HT1080 (cell line): ENCODE measurements at places on chromosomes 11 and 22. TPM values are rescaled to one million over a fixed set of nuclear protein-coding genes. Genes with fewer than 3 reads are reported as not detected.

The SLC7A4 gene
- total RNA-seq = not detected in 2 replicates

The OR6T1 gene
- not detected in 2 replicates for total RNA-seq

The OR52A1 gene
- not detected in 2 replicates for total RNA-seq

The C1QTNF5 gene
- total RNA-seq = 0.96 and 1.8 TPM in 2 replicates

The KRTAP5-8 gene
- not detected in 2 replicates for total RNA-seq

The GUCY1A2 gene
- 0.27 and 0.84 TPM in 2 replicates for total RNA-seq

The RFPL3 gene
- not detected in 2 replicates for total RNA-seq

The OR52R1 gene
- not detected in 2 replicates for total RNA-seq

The OR52N4 gene
- total RNA-seq = not detected in 2 replicates

The MYBPC3 gene
- total RNA-seq = not detected in 2 replicates

The GPR83 gene
- total RNA-seq = 0.05 TPM in 1 of 2 replicates, not detected in the other

The C11orf91 gene
- 0.11 and 1.2 TPM in 2 replicates for total RNA-seq

The CARD10 gene
- total RNA-seq = 22.4 and 25.4 TPM in 2 replicates

The MS4A6E gene
- total RNA-seq = not detected in 2 replicates

The OR5F1 gene
- not detected in 2 replicates for total RNA-seq

GRCh38 chr11:43267856-43268580 lies 43.8 kb upstream of the API5 start:
- DNase-seq = no peak

- DNase-seq = no peak
These were observed 15.7 kb downstream of the MN1 start for GRCh38 chr22:27785831-27786230.

DNA sequence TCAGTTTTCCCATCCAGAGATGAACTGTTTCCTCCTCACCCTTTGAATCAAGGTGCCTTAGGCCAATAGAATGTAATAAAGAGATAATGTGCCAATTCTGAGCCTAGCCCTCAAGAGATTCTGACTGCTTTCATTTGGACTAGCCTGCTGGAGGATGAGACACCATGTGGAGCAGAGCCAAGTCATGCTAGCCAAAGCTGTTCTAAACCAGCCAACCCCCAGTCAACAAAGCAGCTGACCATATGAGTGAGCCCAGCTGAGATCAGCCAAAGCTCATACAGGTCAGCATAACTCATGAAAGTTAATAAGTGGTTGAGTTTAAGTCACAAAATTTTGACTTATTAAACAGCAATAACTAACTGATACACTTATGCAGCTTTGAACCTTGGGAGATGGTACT lies 66.7 kb upstream of the DBX1 start:
- DNase-seq = peak; percentile 27

DNA sequence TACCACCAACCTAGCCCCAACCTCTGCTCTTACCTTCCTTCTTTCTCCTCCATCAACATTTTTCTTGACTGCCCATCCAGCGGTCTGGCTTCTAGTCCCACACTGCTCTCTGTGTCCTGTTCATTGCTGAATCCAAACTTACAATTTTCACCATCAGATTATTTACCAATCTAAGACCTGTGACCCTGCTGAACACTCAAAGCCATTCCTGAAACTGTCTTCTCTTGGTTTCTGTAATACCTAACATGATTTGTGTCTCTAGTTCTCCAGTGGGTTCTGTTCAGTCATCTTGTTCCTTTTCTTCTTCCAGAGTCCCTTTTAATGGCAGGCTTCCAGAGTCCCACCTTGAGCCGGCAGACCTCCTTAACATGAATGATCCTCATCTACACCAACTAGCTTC lies 24.1 kb downstream of the RRAS2 start:
- no peak for DNase-seq

- no peak for DNase-seq
These were observed 234.4 kb upstream of the MTNR1B start for GRCh38 chr11:92735039-92735438.

GRCh38 chr11:128391811-128392210 lies 195.5 kb downstream of the ETS1 start:
- no peak for DNase-seq

- peak; percentile 70 for DNase-seq
These were observed 7.4 kb downstream of the ETS1 start for GRCh38 chr11:128579798-128580504.

DNA sequence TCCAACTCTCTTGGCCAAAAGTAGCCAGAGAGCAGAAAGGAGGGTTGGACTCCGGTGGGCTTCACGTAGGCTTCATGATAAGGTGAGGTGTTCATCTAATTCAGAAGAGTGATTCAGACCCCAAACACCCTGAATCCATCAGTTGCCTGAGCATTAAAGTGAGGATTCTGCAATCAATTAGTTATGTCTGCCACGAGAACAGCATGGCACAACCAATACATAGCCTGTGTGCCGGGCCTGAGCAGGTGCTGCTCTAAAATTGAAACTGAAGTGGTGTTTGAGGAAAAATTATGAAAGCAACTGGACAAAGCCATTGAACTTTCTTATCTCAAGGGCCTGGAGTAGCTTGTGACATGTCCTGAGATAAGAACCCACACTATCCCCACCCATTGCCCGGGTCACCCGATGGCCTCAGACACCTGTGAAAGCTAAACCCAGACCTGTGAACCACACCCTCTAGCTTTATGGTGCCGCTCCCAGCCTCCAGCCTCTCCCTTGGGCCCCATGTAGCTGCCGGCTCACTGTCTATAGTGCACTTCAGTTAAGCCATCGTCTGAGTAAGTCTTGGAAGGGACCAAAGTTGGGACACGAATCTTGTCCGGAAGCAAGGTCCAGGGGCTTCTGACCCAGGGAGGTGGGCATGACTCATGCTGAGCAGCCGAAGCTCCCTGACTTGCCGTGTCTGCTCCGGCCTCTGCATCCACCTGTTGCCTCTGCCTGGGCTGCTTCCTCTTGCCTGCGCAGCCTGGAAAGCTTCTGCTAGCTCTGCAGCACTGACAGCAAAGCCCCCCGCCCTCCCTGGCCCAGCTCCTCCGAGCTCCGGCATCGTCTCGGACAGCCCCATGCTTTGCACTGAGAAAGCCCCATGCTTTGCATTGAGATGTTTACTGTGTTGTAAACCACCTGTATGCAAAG lies 5.7 kb upstream of the MYEOV start:
- no peak for DNase-seq

DNA sequence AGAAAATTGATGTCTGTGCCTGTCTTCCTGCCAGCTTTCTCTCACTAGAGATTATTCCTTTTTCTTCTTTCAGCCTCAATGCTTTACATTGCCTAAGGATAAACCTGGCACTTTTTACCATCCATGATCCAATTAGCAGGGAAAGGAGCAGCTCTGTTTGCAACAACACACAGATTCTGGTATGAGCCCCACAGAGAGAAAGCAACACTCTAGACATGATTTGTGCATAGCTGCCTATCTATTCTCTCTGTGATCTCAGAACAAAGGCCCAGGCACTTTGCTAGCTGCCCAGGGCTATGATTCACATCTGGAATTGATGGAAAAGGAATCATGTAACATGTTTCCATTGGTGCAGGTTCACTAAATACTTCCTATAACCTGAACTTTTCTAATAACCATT lies 685.0 kb downstream of the ETS1 start:
- DNase-seq = no peak

DNA sequence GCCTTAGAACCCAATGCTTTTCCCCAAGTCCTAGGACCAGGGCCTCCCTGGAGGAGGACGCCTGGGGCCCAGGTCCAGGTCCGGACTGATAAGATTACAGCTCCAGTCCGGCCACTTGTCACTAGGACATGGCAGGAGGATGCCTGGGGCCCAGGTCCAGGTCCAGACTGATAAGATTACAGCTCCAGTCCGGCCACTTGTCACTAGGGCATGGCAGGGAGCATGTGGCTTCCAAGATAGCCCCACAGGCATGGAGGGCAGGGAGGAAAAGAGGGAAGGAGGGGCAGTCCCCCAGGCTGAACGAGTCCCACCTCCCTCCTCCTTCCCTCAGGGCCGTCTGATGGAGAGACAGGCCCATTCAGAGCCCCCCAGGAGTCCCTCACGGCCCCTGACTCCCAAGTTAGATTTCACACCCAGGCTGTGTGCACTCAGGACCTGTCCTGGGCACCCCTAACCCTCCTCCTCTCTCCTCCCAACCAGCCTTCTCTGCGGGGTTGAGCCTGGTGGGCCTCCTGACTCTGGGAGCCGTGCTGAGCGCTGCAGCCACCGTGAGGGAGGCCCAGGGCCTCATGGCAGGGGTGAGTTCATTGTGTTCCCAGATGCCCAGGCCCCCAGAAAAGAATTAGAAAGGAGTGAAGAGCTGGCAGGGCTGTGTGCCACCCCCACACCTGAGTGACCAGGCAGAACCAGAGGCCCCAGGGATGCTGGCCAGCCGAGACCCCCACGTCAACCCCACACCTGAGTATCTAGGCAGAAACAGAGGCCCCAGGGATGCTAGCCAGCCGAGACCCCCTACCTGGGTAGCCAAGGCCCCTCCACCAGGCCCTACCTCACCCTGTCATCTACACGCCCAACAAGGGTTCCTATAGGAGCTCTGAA lies 2.1 kb downstream of the TSPAN32 start:
- no peak for DNase-seq

DNA sequence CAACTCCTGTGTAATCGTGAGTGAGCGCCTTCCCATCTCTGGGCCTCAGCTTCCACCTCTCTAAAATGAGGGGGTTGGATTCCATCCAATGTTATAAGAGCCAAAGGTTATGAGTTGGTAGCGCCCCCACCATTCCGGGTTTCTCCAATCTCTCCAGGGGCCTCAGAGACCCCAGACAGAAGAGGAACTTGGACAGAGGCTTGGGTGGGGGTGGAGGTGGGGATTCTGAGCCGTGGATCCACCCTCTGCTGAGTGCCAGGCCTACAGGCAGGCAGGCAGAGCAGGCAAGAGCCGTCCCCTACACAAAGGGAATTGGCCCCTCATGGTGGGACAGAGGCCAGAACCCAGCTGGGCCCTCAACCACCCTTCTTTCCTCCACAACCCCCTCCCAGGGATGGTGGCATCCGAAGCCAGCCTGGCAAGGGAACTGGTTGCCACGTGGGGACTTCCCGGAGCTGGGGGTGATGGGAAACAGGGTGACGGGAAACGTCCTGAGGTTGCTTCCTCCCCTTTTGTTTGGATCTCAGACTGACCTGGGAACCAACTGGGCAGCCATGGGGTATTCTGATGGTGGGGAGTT lies 31.8 kb downstream of the TXN2 start:
- no peak for DNase-seq

DNA sequence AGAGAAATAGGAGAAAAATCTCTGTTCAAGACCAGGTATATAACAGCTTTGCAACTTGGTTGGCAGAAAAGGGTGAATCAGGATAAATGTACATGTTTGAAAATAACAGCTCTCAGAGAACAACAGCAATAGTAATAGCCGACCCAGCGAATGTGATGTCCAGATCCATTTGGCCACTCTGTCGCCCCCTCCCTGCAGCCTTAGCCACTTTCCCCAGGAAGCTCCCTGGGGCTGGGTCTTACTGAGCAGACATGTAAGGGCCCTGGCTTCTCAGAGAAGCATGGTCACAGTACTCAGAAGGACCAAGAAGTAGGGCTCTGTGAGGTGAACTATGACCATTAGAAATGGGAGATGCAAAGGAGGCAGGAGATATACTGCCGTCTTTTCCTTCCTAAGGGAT lies 154.1 kb upstream of the SNX19 start:
- no peak for DNase-seq

- no peak for DNase-seq
These were observed 48.9 kb upstream of the MYEOV start for GRCh38 chr11:69245041-69245440.

DNA sequence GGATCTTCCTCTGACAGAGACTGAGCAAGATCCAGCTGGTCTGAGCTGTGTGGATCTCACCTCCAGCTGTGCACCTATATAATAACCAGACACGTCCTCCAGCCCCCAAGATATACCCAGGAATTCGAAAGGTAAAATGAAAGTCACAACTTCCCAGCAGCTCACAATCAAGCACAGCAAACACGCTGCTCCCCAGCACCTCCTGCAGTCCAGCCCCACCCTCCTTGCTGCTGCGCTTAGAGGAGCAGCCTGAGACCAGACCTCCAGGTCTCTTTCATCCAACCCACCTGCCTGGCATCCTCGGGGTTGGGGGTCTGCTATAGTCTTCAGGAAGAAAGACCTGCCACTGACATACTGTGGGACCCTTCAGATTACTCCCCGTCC lies 3.0 kb upstream of the APOL4 start:
- no peak for DNase-seq

DNA sequence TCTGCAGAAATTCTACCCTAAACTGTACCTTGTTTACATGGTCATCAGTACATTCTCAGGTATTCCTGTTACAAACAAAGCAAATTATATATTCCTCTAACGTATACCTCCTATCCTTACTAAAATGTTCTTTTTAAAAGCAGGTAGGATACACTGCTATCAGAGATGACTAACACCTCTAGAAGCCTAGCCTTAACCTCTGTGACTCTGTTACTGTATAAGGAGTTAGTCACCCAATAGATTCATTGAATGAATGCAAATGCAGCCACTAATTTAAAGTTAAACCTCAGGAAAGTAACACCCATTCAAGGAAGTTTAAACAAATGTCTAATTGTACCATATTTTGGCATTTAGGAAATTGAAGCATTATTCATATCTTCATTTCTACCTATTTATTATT lies 82.2 kb downstream of the FCHSD2 start:
- DNase-seq = no peak

DNA sequence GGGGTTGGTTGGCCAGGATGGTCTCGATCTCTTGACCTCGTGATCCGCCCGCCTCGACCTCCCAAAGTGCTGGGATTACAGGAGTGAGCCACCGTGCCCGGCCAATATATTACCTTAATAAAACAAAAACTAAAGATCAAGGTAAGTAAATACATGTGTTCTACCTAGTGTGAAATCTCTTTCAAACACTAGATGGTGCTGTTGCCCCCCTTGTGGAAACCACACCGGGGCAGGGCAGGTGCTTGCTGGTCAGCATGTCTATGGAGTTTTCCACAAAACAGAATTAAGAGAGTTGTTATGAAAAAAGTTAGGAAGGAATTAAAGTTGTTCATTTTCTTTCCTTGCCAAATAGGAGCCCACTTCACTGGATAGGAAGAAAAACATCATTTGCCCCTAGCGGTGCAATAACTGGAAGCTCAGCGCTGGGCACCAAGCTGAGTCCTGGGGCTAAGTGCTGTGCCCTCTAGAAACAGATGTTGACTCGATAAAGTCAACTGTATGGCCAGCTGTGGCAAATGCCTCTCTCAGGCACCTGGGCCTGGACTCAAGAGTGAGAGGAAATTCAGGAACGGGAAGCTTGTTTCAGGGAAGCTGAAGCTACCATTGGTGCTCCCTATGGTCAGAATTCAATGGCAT lies 6.3 kb upstream of the KCNJ5 start:
- peak; percentile 51 for DNase-seq
